ENCODE measurements at places on chromosomes 13 and 19.
A peak's percentile ranks its signal among the peaks of the same experiment; 100 is the strongest.

GRCh38 chr13:52447815-52448552 is 2.5 kb downstream of the VPS36 start:
- no peak for DNase-seq

DNA sequence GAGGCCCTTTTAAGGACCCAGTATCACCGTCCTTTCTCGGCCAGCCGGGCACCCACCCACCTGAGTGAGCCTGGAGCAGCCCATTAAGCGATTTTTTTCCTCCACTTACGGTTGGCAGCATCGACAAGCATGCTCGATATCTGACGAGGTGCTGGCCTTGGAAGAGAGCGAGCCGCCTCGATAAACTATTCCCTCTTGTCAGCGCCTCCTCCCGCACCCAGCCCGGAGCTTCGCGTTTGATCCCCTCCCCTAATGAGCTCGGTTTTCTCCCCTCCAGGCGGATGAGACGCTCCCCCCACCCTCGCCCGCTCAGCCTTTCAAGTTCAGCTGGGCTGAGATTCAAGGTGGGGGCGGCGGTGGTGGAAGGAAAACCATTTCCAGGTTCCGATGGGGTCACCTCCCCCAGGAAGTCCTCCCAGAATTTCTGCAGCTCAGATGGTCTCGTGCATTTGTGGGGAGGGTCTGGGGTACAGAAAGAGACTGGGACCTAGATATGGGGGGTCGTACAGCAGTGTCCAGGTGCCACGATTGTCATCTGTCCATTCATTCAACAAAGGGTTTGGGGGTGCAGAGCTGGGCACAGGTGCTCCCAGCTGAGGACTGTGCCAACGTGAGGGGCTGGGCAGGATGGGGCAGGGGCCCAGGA is 18.9 kb upstream of the ONECUT3 start:
- no peak for DNase-seq

- no peak for DNase-seq
These were observed 4.5 kb downstream of the ADAT3 start for GRCh38 chr19:1909761-1910080.

GRCh38 chr19:18008814-18009213 is 844 bp downstream of the ARRDC2 start:
- no peak for DNase-seq

GRCh38 chr19:35118268-35119020 is 2.8 kb downstream of the FXYD3 start:
- peak; percentile 44 for DNase-seq

- no peak for DNase-seq
These were observed 15.3 kb downstream of the FBXO27 start for GRCh38 chr19:39017026-39017425.

- DNase-seq = no peak
These were observed 332.4 kb downstream of the FOXO1 start for GRCh38 chr13:40334031-40334430.

DNA sequence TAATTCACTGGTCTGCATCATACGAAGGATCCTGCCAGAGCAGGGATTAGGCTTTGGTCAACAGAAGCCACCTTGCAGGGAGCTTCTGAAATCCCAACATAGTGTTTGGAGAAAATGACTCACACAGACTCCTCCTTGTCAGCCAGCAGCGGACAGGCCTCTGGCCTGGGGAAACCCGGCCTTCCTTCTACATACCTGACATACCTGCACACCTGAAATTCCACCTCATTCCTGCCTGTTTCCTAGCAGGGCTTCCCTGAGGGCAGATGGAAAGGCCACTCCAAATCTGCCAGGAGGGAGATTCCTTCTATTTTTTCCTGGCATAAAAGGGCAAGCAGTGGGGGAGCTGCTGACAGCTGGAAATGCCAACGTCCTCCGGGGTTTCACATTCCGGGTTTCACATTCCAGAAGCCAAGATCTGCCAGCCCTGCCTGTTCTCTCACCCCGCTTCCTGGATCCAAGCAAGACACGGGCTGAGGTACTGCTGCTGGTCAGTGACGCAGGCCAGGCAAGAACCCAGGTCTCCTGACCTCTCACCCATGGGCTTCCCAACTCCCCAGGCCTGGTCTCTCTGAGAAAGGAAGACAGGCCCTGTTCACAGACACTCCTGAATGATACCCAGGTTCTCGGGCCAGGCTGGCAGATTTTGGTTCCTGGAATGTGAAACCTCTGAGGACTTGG is 18.2 kb upstream of the IGFL1 start:
- DNase-seq = no peak

GRCh38 chr19:4811328-4812131 is 20.0 kb downstream of the TICAM1 start:
- DNase-seq = peak; percentile 83
